Activated T-helper 1 cell treated with anti-CD3 and anti-CD28 coated beads, Interleukin-2, amount 50 U/mL, for 16 hours (primary cell): ENCODE measurements at places on chromosomes 5 and 9.

GRCh38 chr5:19886123-19886917, 101.7 kb downstream of the CDH18 start:
- DNase-seq: no peak

DNA sequence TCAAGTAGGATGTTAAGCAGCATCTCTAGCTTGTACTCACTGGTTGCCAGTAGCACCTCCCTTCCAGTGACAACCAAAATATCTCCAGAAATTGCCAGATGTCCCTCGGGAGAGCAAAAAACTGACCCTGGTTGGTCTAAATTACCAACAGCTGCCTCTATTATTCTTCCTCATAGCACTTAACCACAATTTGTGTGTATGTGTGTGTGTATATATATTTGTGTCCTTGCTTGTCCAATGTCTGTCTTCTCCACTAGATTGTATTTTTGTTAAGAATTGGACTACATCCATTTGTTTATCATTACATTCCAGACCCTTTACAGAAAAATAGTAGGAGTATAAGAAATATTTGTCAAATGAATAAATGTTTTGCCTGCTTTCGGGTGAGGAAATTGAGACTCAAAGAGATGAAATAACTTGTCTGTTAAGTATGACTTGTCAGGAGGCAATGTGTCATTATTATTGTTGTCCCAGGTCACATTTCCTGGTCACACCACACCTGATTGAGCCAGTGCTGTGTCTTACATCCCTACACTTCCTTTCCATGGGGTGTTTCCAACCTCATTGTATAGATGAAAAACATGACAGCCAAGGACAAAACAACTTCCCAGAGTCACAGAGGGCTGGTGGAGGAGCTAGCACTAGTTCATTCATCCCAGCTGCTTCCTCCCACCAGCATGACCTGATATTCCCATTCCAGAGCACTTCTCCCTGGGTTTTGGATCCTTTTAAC, 11.4 kb upstream of the GRPEL2 start:
- DNase-seq: no peak

GRCh38 chr5:170482511-170482910, 21.3 kb upstream of the KCNIP1 start:
- no peak for DNase-seq

DNA sequence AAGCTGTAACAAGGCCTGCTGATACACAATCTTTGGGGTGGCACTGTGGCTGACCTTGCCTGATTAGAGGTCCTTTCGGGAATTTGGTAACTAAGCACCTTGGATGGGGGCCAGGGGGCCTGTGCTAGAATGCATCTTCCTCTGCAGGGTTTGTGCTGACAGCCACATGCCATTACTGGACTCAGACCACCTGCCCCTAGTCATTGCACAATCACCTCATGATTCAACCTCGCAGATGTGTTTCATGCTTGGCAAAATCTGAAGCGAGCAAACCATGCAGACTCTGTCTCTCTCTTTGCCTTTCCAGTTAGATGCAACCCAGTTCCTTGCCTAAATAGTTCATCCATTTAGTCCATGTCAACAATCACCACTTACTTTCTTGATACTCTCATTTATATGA, 96.5 kb upstream of the ERCC6L2 start:
- no peak for DNase-seq

DNA sequence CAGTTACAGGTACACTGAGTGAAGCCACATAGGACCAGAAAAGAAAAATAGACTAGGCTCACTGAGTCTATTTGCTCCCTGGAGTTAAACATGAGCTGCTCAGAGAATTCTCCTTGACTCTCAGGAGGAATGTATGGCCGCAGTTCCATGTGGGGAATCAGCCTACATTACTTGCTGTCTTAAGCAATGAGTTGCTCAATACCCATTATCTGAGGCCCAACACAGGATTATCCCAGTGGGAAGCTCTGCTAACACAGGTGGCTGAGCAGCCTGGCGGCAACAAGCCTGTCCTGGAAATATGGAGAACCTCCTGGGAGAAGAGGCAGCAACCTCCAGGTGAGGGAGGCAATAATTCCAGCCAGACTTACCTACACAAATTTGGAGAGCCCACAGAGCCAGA, 177.5 kb upstream of the NREP start:
- DNase-seq: no peak

DNA sequence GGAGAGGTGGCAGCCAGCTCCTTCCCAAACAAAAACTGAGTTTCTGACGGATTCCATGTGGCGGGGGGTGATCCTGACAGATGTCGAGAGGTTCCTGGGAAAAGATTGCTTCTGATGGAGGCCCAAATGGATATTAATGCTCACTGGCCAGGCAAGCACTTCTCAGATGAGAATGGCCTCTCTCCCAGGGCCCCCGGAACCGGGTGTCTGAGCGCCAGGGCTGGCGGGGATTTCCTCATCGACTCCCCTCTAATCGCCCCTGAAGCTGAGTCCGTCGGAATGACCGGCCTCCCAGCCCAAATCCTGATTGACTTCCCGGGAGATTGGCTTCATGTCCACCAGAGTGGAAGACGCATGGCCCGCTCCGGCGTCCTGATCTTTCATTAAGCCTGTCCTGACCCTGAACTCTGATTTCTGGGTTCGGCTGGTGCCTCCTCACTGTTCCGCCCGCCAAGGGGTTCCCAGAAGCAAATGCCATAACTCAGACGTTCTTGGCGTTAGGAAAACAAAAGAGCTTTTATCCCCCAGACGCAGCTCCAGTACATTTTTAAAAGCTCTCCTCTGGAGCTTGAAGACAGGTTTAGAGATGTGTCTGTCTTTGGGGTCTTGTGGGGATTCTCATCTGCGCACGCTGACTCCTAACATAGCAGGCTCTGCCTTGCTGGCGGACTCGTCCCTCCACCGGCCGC, 17.6 kb downstream of the FIBCD1 start:
- DNase-seq: no peak

- no peak for DNase-seq
These were observed 47.0 kb downstream of the RAPGEF1 start for GRCh38 chr9:131692612-131693562.

DNA sequence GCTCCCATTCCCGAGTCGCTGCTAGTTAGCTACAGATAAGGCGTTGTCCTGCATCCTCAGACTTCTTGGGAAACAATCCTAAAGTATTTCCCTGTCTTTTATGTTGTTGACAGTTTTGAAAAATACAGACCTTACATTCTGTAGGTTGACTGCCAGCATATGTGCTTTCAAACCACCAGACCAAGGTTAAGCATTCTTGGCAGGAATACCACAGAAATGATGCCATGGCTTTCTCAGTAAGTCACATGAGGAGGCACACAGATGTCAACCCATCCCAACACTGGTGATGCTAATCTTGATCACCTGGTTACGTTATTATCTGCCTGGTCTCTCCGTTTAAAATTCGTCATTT, 871 bp downstream of the GLE1 start:
- no peak for DNase-seq

GRCh38 chr9:106835840-106836239, 27.1 kb upstream of the ZNF462 start:
- no peak for DNase-seq

DNA sequence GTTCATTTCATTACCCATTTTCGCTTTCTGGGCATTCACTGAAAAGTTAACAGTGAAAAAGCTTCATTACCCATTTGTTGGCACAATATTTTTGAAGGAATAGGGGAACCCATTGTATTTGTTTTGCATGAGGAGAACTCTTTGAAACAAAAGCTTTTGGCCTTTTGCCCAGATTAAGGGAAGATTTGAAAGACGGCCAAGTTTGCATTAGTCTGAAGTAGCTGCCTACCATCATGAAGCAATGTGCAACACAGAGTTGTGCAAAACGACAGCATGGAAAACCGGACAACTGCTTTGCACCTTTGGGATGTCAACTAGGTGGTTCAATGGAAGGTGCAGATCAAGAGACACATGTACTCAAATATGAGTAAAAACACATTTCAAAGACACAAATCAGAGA, 84.9 kb downstream of the TRPM3 start:
- no peak for DNase-seq

GRCh38 chr5:165405340-165405739, 1899.9 kb downstream of the MAT2B start:
- DNase-seq: no peak

- DNase-seq: no peak
These were observed 158.0 kb downstream of the DMRT2 start for GRCh38 chr9:1208157-1208556.

DNA sequence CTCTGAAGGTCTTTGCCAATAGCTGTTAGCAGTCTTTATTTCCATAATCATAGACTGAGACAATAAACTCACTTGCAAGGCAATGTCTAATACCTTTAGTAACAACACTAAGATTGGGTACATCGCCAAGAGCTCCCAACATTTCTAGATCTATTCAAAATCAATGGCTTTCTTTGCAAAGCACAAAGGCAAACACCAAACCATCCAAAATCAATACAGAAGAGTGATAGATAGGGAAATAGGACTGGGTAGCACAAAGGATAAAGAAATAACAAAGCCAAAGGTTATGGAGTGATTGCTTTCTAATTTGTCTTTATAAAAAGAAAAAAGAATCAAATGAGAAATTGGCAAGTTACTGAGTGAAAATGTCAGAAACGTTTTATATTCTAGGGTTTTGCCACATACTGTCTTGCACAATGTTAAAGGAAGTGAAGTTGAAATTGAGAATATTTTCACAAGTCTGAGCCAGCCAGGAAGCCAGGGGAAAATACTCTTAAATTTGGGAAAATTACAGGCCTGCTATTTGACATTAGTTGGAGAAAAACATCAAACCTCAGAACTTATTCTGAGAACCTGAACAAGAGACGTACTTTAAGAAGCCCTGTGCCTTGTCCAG, 53.3 kb upstream of the LHFPL2 start:
- no peak for DNase-seq

DNA sequence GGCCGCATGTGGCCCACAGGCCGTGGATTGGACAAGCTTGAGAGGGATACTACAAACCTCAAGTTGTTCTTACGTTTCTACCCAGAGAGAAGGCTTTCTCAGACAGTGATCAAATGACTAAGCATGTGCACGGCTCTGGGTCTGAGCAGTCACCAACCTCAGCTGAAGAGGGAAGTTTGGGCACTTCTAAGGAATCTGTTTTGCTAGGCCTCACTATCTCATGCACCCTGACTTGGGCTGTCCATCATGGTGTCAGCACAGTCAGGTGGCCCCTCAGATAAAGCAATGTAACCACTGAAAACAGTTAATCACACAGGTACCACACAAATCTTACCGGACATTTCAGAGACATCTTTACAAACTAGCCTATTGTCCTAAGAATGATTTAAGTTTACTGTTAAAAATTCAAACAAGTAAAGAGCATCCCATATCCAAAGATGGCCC, 24.6 kb downstream of the CSF2 start:
- no peak for DNase-seq

GRCh38 chr5:74401281-74401945, 239.1 kb downstream of the ENC1 start:
- DNase-seq: no peak

DNA sequence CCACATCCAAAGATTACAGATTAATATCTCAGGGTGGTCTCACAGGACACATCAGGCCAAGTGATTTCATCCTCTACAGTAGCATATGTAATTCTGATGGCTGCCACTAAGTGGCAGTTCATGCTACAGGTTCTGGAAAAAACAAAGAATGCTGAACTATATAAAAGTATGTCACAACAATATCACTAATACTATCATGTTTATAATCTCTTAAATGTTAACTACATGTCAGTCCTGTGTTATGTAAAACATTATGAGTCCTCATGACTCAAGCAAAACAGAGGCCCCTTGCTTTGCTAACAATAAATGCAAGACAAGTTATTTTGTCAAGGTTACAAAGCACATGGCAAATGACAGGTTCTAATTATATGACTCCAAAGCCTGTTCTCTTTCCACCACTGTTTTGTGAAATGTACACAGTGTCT, 233.2 kb downstream of the FBXL17 start:
- DNase-seq: no peak

- no peak for DNase-seq
These were observed 67.1 kb upstream of the SMIM15 start for GRCh38 chr5:61229416-61229815.

GRCh38 chr5:58259685-58260152, 200.2 kb downstream of the PLK2 start:
- DNase-seq: no peak

DNA sequence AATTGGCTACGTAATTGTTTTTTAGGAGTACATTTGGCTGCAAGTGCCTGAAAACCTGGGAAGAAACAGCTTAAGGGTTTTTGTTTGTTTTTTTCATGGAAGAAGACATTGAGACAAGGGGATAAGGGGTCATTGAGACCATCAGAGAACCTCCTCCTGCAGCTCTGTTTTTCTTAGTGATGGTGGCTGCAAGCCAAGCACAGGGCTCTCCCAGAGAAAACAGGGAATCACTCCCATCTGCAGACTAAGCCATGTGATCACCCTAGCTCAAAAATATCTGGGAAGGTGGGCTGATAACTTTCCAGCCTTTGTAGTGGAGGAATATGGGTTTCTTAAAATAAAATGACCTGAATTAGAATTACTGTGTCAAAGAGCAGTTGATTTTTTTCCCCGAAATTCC, 25.1 kb downstream of the PALM2AKAP2 start:
- DNase-seq: no peak

DNA sequence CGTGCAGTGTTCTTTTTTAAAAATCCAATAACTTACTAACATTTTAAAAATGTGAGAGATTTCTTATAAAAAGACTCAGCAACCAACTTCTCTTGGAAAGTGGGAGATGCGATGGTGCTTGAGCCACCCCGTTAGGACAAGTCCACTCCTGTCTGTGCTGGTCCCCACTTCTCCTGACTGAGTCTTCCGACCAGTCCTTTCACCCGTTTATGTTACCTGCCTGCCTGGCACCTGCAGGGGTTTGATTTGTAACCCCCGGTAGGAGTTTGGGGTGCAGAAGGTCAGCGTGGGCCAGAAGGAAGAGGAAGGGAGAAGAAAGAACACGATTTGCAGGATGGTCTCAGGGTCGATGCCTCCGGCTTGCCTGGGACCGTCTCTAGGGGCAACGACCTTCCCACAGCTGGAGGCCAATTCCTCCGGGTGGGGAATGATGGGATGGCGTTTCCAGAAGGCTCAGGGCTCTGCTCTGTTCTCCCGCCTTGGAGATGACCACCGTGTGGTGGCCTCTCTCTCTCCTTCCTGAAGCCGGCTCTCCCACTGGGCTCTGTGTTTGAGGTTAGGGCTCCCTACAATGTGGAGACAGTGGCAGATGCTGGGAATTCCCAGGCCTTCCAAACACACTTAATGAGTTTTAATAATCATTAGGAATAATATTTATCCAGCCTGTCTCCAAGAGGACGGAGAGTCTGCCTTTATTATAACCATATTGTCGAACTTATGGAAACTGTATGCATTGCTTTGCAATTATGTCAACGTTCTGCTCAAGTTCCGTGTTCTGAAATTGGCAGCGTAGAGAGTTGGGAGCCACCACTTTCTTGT, 14.8 kb downstream of the COL27A1 start:
- DNase-seq: no peak

GRCh38 chr5:155833287-155833686, 493.7 kb upstream of the SGCD start:
- DNase-seq: no peak

DNA sequence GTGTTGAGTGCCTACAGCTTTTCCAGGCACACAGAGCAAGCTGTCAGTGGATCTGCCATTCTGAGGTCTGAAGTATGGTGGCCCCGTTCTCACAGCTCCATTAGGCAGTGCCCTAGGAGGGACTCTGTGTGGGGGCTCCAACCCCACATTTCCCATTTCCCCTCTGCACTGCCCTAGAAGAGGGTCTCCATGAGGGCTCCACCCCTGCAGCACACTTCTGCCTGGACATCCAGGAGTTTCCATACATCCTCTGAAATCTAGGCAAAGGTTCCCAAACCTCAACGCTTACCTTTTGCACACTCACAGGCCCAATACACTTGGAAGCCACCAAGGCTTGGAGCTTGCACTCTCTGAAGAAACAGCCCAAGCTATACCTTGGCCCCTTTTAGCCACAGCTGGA, 131.3 kb downstream of the DEPDC1B start:
- no peak for DNase-seq

GRCh38 chr5:175215906-175216305, 228.1 kb downstream of the DRD1 start:
- no peak for DNase-seq
